ENCODE measurements at places on chromosomes 6 and 20. TPM values are rescaled to one million over a fixed set of nuclear protein-coding genes. Genes with fewer than 3 reads are reported as not detected.

GRCh38 chr6:130105996-130106704 lies 87.8 kb downstream of the L3MBTL3 start:
- H3K4me1 ChIP-seq = no peaks in the 10 kb centered on the region
- no peaks in the 10 kb centered on the region for H3K27me3 ChIP-seq
- H3K36me3 ChIP-seq = no peaks in the 10 kb centered on the region

GRCh38 chr20:46394872-46395760 lies 11.3 kb downstream of the ELMO2 start:
- peak; percentile 48 for DNase-seq
- H3K27ac ChIP-seq = no peak overlapping the region
- H3K4me3 ChIP-seq = no peak overlapping the region
- H3K36me3 ChIP-seq = peaks cover 33% of the 10 kb centered on the region

DNA sequence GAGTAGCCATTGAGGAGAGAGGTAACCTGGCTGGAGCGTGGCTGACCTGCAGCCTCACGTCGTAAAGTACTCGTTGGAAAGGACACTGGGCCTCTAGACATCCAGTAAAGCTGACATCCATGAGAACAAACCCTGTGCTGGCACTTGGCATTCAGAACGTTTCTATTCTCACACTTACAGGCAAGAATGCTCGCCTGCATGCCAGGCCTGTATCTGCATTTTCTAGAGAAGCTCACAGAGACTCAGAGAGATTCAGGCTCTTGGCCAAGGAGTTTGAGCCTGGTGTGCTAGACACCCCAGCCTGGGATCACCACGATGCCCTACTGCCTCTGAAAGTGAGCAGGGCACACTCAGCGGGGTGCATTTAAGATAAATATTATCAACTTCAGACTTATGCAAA lies 379.8 kb upstream of the CDH4 start:
- no peak for DNase-seq
- H3K36me3 ChIP-seq = no peaks in the 10 kb centered on the region
- H3K4me3 ChIP-seq = no peak overlapping the region
- no peak overlapping the region for H3K27ac ChIP-seq

GRCh38 chr20:46399401-46399800 lies 7.0 kb downstream of the ELMO2 start:
- no peak overlapping the region for H3K27ac ChIP-seq
- no peak for DNase-seq
- no peaks in the 10 kb centered on the region for H3K27me3 ChIP-seq
- H3K36me3 ChIP-seq = peaks cover 3% of the 10 kb centered on the region
- peaks cover 40% of the 10 kb centered on the region for H3K4me1 ChIP-seq

NT5E gene
- total RNA-seq = 41.0 TPM

MTCH1 gene
- total RNA-seq = 194 TPM
